ENCODE measurements at places on chromosomes 4 and X.

DNA sequence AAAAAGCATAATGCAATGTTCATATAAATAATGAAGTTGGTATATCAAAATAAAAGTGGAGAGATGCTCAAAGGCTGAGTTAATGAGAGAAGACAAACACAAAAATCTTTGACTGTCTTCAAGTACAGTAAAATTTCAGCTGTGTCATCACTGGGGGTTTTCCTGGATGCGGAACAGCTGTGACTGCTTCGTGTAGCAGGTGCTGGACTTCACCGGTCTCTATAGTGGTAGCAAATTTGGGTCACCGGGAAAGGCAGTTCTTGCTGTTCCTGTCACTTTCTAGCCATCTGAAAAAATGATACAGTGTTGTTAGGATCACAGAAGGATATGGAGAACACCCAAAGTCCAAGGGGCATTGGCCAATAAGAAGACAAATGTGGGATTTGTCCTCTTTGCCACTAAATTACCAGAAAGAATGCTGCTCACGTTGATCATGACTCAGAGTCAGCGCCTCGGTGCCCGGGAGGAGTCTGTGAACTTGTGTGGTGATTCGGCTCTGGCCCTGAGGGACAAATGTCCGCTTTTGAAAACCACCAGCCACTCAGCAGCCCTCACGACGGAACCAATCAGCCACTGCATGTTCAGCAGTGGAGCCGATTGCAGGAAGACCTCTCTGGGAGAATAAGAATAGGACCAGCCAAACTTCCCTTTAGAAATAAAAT is 230.1 kb upstream of the FAT1 start:
- DNase-seq, result no peak

DNA sequence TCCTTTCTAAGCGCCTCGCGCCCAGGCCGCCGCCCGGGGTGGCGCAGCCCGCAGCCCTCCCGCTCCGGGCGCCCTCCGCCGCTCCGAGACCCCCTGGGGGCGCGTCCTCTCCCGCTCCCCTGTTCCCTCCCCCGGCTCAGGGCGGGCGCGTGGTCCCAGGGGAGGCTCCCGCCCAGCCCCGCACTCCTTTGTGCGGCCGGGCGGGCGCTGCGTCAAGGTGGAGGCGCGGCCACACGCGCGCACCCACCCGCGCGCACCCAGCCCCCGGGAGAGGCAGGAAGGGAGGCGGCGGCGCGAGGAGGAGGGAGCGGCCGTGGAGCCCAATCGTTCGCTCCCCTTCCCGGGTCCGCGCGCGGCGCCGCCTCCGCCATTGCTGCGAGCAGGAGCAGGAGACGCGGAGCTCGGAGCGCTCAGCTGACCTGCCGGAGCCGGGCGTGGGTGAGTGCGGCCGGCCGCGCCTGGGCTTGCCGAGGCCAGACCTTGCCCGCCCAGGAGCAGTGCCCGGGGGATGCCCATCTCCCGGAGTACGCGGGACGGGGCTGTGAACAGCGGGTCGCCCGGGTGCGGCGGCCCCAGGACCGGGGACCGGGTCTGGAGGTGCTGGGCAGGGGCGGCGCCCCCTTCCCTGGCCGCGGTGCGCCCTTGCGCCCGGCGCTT is at the start of gene NSG1:
Gene NSG1 (plus strand): TSS at position 367 of the 657 bp plus-strand sequence. CDS start 528 bp downstream, outside the sequence.
- DNase-seq, result no peak

DNA sequence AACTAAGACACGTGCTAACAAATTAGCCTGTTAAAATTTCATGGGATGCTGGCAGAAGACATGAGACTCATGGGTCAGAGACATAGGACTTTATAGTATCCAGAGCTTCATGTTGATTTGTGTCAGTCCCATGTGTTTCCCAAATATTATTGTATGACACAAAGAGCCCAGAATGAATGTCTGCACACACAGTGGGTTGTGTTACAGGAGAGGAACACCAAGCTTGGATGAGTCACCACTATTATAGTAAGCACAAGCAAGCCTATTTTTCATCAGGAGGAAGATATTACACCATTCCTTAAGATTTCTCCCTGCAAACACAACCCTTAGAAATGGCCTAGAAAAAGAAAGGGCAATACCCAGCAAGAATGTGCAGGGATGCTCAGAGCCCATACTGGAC is 15.4 kb downstream of the BBS12 start:
- DNase-seq, result no peak

- no peak for DNase-seq
Observed at GRCh38 chrX:39772057-39772832, 325.5 kb downstream of the BCOR start.

DNA sequence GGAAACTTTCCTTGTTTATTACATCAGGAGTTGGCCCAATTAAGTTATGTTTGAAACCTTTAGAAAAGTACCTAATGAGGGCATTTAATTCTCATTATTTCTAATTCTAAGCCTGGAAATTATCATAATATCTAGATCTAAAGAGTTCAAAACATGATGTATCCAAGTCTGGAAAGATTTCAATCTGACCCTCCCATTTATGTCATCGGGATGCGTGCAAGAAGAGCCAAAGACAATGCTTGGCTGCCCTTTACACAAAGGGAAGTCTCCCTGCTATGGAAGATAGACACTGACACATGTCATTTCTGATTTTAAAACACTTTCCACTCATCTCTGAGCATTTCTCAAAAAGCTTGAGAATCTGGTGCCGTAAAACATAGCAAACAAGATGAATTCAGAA is 222.4 kb downstream of the ANTXR2 start:
- DNase-seq, result no peak

- DNase-seq, result no peak
Observed at GRCh38 chrX:69216911-69217310, 51.7 kb upstream of the PJA1 start.

DNA sequence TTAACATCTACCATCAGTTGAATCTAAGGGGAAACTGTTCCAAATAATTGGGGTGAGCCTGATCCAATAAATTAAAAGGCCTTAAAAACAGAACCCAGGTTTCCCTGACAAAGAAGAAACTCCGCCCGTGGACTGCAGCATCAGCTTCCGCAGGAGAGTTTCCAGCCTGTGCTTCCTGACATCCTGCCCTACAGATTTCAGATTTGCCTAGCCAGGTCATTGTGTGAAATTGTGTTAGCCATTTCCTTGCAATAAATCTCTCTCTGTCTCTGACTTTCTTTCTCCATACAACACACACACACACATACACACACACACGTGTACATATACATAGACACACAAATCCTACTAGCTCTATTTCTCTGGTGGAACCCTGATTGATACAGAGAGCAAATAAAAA is 48.3 kb upstream of the LCORL start:
- DNase-seq, result no peak

DNA sequence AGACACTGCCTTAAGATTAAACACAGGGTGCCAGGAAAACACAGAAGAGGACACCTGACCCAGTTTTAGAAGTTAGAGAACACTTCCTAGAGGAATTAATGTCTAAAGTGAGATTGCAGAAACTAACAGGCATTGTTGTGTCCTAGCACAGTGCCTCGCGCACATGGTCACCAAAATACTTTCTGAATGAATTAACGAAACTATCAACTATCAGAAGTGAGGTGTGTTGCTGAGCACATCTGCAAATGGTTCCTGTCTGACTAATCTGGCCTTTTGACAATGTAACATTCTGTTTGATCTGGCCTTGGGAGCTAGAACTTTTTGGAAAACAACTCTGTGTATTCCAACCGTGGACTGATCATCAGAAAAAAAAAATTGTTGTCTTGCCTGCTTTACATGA is 556.8 kb upstream of the LCORL start:
- no peak for DNase-seq

DNA sequence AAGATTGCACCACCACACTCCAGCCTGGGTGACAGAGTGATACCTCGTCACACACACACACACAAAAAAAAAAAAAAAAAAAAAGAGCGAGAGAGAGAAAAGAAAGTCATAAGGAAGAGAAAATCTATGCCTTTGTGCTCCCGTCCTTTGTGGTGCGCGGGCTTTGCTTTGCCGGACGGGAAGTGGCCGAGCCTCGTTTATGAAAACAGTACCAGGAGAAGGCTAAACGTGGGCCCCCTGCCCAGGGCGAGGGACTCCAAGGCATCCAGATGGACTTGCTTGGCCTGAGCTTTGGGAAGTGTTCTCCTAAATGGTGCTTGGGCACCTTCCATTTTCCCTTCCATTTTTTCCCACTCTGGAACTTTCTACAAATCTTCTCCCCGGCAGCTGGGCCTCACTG is 109.3 kb upstream of the LRPAP1 start:
- DNase-seq, result no peak
